Activated CD4-positive, CD25-positive, alpha-beta regulatory T cell treated with anti-CD3 and anti-CD28 coated beads, Interleukin-2, amount 50 U/mL, for 72 hours (primary cell): ENCODE measurements at places on chromosomes 16 and 17.

GRCh38 chr16:86880316-86881117 is 302.2 kb downstream of the FOXL1 start:
- no peak for DNase-seq

DNA sequence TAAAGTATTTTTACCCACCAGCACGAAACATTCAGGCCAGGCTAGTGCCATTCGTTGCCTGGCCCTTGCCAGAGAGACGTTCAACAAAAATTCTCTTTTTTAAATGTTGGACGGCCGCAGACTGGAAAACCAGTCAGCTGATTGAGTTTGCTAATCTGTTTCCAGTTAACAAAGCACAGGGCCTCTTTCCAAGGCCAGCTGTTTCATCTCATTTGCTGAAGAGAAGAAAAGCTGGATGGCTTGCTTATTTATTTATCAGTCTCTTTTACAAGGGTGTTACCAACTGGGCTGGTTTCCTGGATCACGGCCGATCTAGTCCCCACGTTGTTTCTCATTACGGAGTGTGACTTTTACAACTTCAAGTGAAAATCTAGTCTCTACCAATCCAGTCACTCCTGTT is 418.7 kb upstream of the DYNLRB2 start:
- DNase-seq, result no peak

DNA sequence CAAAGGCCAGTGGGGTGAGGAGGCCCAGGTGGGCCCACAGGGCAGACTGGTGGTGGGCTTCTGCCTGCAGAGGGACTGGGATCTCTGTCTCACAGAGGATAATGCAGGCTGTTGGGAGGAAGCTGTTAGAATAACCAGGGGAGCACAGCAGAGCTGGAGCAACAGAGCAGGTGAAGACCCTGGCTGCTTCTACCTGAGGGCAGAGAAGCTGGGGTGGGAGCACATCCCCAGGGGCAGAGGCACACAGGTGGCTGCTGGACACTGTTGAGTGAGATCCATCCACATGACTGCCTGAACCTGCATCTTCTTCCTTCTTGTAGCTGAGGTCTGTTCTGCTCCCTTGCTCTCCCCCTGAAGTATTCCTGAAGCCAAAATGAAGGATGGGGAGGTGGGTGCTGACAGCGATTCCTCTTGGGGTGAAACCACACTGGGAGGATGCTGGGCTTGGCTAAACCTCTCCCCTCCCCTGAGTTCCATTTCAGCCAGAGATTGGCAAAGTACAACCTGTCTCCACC is 1725.0 kb downstream of the TP53TG3F start:
- no peak for DNase-seq

GRCh38 chr16:12504312-12504711 is 299.4 kb downstream of the CPPED1 start:
- no peak for DNase-seq
